Activated CD4-positive, alpha-beta T cell treated with anti-CD3 and anti-CD28 coated beads, Interleukin-2, amount 10 ng/mL, durations not matched to agents 24 days and 14 days (primary cell): ENCODE measurements at places on chromosomes 4 and X. TPM values are rescaled to one million over a fixed set of nuclear protein-coding genes. Genes with fewer than 3 reads are reported as not detected.

DNA sequence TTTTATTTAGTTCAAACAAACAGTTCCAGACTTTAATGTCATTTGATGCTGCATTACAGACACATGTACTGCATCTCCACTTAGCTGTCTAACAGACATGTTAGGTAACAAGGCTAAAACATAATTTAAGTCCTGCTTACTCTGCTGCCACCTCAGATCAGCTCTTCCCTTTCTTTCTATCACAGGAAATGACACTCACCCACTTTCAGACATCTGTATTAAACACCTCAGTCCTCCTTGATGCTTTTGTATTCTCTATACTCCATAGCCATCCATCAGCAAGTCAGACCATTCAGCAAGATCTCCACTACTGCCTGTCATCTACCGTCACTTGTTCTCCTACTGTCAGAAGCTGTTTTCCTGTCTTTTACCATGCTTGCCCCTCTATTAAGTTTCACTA, 405.4 kb downstream of the IL15 start:
- H3K4me1 ChIP-seq, result peaks cover 14% of the 10 kb centered on the region
- no peaks in the 10 kb centered on the region for H3K27me3 ChIP-seq
- no peak for DNase-seq
- H3K27ac ChIP-seq, result no peak overlapping the region
- H3K36me3 ChIP-seq, result peaks cover 7% of the 10 kb centered on the region
- no peak overlapping the region for H3K4me3 ChIP-seq

DNA sequence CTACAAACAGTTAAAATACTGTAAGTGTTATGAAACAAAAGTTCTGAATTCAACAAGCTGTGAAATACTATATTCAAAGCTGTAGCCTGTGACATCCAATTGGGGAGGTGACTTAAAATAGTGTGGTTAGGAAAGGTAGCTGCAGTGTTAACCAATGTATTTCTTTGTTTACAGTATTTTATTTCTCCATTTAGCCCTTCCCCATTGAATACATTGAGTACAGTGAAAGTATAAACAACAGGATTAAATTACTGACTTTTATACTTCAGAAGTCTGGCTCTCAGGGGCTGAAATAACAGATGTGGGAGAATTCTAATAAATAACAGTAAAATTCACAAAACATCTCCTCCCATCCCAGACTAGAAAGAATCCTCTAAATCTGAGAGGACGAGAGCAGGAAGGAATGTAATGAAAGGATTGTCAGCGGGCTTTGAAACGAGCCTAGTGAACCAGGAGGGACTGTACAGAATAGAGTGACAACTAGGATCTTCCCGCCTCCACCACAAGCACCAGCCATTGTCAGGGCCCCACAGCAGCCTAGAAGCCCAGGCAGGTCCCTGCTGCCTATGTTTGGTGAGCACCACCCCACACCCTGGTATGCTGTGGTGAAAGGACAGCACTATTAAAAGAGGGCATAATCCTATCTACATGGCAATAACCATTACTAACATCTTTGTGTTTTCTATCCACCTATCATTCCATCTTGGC, 73.7 kb downstream of the SPCS3 start:
- H3K27me3 ChIP-seq, result no peaks in the 10 kb centered on the region
- no peak for DNase-seq
- H3K4me1 ChIP-seq, result no peaks in the 10 kb centered on the region

GRCh38 chrX:21657318-21658151, 595 bp downstream of the KLHL34 start:
- H3K27me3 ChIP-seq, result peaks cover 9% of the 10 kb centered on the region
- H3K4me3 ChIP-seq, result peak overlapping the region; percentile 64
- H3K36me3 ChIP-seq, result peaks cover 1% of the 10 kb centered on the region
- no peak overlapping the region for H3K27ac ChIP-seq
- no peak for DNase-seq

DNA sequence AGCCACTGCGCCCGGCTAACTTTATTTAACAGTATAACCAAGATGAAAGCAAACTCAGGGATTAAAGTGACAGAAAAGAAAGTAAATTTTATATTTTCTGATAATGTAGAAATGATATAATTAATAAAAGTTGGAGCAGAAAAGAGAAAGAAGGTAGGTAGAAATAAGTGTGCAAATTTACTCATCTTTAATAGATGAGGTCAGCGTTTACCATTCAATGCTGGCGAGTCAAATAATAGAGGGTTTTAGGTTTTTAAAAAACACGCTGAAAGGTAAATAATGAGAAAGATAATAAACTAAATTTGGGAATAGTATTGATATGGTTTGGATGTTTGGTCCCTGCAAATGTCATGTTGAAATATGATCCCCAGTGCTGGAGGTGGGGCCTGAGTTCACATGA, 13.6 kb downstream of the CDKN2AIP start:
- no peak overlapping the region for H3K4me3 ChIP-seq
- H3K27me3 ChIP-seq, result no peaks in the 10 kb centered on the region
- peaks cover 15% of the 10 kb centered on the region for H3K4me1 ChIP-seq
- H3K27ac ChIP-seq, result no peak overlapping the region
- no peak for DNase-seq
- H3K36me3 ChIP-seq, result peaks cover 14% of the 10 kb centered on the region

GRCh38 chr4:101400096-101400495, 52.8 kb upstream of the PPP3CA start:
- DNase-seq, result peak; percentile 71
- no peak overlapping the region for H3K4me3 ChIP-seq
- H3K36me3 ChIP-seq, result no peaks in the 10 kb centered on the region
- peaks cover 11% of the 10 kb centered on the region for H3K27me3 ChIP-seq
- H3K27ac ChIP-seq, result peak overlapping the region; percentile 21

DNA sequence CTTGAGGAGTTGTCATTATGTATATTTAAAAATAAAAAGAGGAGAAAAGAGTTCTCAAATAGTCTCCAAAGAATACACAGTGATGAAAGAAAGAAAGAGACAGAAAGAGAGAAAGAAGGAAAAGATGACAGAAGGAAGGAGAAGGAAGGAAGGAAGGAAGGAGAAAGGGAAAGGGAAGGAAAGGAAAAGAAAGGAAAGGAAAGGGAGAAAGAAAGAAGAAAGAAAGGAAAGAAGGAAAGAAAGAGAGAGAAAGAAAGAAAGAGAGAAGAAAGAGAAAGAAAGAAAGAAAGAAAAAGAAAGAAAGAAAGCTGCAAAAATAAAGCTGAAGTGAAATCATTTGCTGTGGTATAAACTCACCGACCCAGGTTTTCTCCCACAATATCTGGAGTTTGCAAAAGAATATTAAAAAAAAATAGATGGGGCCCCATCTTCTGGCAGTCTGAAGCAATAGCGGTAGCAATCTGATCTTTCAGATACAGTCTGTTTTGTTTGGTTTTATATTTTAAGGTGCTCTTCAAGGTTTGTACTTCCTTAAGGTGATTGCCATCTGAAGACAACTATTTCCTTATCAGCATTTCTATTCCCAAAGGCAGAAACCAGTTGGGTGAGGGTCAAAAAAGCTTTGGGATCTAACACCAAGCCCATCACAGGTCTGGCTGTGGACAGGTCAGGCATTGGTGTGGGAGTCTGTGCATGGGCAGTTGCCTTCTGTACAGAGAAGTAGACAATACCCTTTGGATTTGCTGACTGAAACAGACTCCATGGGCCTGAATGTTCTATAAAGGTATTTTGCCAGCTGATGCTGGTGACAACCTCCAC, 160.4 kb downstream of the CPEB2 start:
- H3K27ac ChIP-seq, result no peak overlapping the region
- no peak for DNase-seq
- H3K27me3 ChIP-seq, result peaks cover 14% of the 10 kb centered on the region
- H3K4me3 ChIP-seq, result no peak overlapping the region

DNA sequence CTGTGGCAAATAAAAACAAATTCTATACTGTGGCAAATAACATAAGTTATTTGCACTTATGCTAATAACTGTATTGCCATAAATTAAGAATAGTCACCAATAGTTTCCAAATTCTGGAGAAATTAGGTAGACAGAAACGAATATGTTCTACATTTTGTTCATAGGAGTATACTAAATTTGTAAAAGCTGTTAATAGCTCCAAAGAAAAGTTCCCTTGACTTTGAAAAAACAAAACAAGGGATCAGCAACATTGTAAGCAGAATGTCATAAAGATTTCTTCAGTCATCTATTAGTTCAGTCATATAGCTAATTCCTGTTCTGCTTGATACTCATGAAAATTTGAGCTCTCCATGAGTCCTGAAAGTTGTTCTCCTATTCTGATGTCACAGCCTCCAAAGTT, 1472.8 kb downstream of the C4orf33 start:
- no peak overlapping the region for H3K4me3 ChIP-seq
- DNase-seq, result no peak
- no peaks in the 10 kb centered on the region for H3K4me1 ChIP-seq
- no peak overlapping the region for H3K27ac ChIP-seq

GRCh38 chr4:98996765-98997068, 1.2 kb downstream of the METAP1 start:
- H3K4me1 ChIP-seq, result peaks cover 34% of the 10 kb centered on the region
- no peaks in the 10 kb centered on the region for H3K27me3 ChIP-seq
- H3K4me3 ChIP-seq, result peak overlapping the region; percentile 89
- H3K36me3 ChIP-seq, result peaks cover 8% of the 10 kb centered on the region
- DNase-seq, result no peak
- H3K27ac ChIP-seq, result peak overlapping the region; percentile 71

- DNase-seq, result no peak
- no peak overlapping the region for H3K4me3 ChIP-seq
- H3K27me3 ChIP-seq, result peaks cover 1% of the 10 kb centered on the region
- H3K36me3 ChIP-seq, result no peaks in the 10 kb centered on the region
- no peaks in the 10 kb centered on the region for H3K4me1 ChIP-seq
These were observed 115.0 kb downstream of the SHROOM4 start for GRCh38 chrX:50698944-50699343.

DNA sequence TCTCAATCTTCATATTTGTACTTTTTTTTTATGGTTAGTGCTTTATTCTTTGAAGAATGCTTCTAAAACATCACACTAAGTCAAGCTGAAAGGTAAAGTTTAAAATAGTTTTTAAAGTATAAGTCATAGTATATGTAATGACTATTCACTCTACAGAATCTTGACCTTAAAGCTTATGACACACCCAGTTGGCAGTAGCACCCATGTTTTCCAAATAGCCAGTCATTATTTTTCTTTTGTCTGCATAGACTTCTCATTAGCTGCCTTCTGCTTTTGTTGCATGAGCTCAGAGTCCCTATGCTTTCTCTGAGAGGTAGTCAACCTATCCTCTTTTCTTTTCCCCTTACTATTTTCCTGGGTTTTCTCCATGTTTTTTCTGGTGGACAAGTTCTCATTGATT, 231.5 kb downstream of the PCDH18 start:
- no peak for DNase-seq
- H3K4me1 ChIP-seq, result no peaks in the 10 kb centered on the region
- no peak overlapping the region for H3K27ac ChIP-seq
- H3K4me3 ChIP-seq, result no peak overlapping the region
- H3K36me3 ChIP-seq, result no peaks in the 10 kb centered on the region
- H3K27me3 ChIP-seq, result no peaks in the 10 kb centered on the region

DNA sequence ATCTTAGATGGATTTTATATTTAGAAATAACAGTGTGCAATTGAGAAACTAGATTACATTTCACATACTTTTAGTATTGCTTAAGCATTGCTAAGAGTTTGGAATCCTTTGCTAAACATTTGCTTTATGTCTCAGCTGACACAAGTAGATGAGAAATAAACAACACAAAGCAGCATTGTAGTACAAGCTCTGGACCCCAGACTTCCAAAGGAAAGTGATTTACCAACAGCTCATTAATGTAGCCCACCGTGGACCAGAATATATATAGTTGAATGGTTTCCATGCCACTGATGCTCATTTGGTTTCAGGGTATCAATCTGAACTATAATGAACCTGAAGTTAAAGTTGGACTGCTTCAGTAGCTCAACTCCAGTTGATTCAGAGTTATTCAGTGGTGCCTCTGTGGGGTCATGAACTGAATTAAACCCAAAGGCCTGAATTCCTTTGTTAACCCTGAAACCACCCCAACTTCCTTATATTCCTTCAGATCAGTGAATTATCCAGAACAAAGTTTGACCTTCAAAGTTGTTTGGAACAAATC, 132.1 kb upstream of the NEIL3 start:
- no peak overlapping the region for H3K27ac ChIP-seq
- H3K27me3 ChIP-seq, result no peaks in the 10 kb centered on the region
- DNase-seq, result no peak
- no peaks in the 10 kb centered on the region for H3K4me1 ChIP-seq
- no peaks in the 10 kb centered on the region for H3K36me3 ChIP-seq

DNA sequence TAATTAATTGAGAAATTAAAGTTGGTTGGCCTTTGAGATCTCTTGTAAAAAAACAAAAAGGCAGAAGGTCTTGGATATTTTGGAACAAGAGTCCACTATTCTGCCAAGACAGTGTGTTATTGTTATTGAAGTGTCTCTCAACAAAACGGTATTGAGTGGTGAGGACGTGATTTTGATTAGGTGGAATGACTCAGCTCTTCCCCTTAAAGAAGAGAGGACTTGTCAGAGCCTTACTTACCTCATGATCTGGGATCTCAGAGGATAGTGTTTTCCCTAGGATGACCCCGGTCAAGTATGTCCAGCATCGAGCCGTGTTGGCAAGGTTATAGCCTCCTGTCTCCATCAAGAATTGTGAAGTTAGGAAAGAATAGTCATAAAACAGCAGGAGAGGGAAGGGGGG, 110.9 kb downstream of the HDAC8 start:
- no peaks in the 10 kb centered on the region for H3K27me3 ChIP-seq
- no peak overlapping the region for H3K4me3 ChIP-seq
- H3K36me3 ChIP-seq, result peaks cover 14% of the 10 kb centered on the region
- DNase-seq, result no peak

- no peak for DNase-seq
- no peaks in the 10 kb centered on the region for H3K4me1 ChIP-seq
- H3K27ac ChIP-seq, result no peak overlapping the region
- H3K36me3 ChIP-seq, result no peaks in the 10 kb centered on the region
These were observed 516.4 kb upstream of the GRIA3 start for GRCh38 chrX:122667667-122668066.

DNA sequence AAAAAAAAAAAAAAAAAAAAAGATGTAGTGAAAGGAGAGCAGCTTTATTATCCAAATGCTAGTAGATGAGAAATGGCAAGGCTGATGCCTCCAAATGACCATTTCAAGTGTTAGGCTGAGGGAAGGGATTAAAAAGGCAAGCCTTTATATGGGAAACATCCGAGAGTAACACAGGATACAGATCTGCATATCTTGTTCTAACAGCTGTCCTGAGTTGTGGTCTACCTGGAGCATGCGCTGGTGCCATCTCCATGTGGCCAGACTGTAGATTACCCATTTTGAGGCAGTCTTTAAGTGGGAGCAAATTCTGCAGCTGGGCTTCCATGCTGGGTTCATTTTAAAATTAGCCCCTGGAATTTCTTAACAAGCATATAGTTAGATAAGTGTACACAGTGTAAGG, 26.0 kb upstream of the ELF2 start:
- H3K27ac ChIP-seq, result no peak overlapping the region
- peaks cover 6% of the 10 kb centered on the region for H3K4me1 ChIP-seq
- no peak overlapping the region for H3K4me3 ChIP-seq

The GRSF1 gene
- total RNA-seq, result 122 and 124 TPM in 2 replicates

The TKTL2 gene
- total RNA-seq, result not detected in 2 replicates

The GPR78 gene
- not detected in 2 replicates for total RNA-seq

The GCNA gene
- total RNA-seq, result 3.3 and 4.5 TPM in 2 replicates
